ENCODE measurements at places on chromosomes 1 and 21.

DNA sequence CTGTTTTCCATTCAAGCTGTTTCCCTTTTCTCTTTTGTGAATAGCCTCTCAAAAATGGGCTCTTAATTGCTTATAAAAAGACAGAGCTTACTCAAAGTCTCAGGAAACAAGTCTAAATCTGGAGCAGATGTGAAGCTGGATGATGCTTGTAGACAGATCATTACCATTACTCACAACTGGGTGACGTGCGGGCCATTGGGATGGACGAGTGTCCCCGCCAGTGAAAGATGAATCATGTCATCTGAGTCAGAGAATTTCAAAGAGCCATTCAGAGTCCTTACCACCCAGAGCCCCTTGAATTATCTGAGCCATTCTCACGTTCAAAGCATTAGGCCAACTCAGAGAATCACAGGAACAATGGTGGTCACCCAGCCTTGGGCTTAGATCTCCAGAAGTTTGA is 134.6 kb downstream of the HUNK start:
- DNase-seq: no peak

DNA sequence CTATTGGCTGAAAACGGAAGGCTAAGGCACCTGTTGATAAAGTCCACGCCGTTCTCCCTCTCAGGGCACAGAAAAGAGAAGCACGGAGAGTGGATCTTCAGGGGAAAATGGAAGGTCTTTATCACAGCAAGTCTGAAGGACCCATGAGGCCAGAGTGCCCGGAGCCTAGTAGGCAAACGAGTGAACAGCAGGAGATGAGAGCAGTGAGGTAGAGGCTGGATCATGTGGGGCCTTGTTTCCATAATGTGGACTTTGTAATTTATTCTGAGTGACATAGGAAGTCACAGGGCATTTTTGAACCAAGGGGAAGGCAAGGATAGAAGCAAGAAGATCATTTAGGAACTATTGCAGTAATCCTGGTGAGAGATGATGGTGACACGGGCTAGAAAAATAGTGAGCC is 287.2 kb upstream of the NRIP1 start:
- no peak for DNase-seq

- no peak for DNase-seq
Observed at GRCh38 chr1:22616571-22616970, 19.9 kb upstream of the C1QA start.

DNA sequence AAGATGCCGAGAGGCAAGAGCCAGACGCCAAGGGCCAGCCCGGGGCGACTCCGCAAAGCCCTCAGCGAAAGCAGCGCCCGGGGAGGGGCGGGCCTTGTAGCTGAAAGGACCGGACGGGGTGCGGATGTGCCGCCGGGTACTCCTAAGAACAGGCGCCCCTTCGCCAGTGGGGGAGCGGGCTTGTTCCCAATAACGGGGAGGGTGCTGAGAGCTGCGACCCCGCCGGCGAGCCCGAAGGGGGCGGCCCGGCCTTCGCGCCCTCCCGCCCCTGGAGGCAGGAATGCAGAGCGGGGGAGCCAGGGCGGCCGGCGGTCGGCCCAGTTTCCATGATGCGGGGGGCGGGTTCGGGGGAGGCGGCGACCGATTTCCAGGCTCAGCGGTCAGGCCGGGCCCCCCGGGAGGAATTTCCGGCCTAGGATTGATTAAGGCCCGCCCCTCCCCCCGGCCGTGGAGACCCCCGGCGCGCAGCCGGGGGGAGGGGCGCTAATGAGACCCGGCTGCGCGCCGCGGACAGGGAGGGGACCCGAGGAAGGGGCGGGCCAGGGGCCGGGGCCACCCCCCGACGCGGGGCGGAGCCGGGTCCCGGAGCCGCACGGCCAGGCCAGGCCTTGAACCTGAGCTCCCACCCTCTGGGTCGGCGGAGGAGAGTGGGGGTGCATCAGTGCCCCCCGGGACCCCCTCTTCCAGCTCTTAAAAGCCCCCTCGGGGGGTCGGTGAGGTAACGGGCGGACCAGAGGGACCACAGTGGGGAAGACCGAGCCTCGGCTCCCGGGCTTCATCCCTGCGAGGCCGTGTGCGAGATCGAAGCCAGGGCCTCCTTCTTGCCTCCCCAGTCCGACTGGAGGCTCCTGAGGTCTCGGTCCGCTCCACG is 898 bp upstream of the TMEM200B start:
- DNase-seq: peak; percentile 47

DNA sequence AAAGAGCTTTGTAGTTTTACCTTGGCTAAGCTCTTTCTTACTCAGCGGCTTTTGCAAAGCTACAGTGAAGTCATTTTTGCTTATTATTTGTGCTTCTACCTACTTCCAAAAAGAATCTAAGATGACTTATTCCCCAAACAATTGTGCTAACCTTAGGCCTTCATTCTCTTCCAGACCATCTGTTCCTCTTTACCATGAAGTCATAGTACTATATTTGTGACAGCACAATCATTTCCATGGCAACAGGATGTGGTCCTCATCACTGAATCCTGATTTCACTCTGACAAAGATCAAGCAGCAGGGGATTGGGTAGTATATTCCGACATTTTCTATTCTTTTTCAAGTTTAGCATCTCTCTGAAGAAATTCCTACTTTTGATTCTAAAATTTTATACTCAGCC is 24.8 kb upstream of the NMNAT2 start:
- peak; percentile 34 for DNase-seq

DNA sequence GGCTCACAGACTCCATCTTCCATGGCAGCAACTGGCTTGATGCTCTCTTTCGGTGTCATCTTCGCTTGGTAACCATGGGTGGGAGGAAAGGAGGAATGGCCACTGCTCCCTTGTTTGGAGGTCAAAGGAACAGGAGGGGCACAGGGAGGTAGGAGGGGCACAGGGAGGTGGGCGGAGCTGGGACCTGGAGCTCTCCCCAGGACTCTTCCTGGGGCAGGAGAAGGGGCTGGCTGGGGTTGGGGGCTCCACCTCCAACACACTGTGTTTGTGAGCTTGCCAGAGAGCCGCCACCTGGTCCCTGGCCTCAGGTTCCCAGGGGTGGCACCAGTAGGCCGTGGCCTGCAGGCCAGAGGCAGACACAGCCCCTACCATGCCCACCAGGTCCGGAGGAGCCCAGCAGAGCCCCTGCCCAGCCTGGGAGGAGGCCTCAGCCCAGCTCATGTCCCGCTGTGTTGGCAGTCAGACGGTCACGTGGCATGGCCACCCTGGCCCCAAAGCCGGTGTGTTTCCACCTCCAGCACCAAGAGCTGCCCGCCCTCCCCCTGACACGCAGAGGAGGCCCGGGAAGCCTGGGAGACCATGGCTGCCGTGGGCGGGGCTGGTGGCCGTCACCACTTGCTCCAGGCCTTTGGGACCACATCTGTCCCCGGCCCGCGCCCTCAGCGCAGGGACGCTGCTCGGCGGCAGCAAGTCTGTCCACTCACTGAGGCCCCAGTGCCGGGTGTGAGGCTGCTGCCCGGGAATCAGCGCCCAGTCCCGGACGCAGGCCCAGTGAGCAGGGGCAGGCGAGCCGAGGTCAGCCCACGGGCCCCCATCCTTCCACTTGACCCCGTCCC is 73.9 kb downstream of the MORN1 start:
- no peak for DNase-seq

- DNase-seq: no peak
Observed at GRCh38 chr1:206736878-206737728, 33.5 kb upstream of the IL19 start.

GRCh38 chr1:225888289-225888897 is 553 bp downstream of the LEFTY1 start:
- DNase-seq: no peak

GRCh38 chr1:67838180-67838910 is 5.1 kb upstream of the GNG12 start:
- no peak for DNase-seq

GRCh38 chr1:17340358-17340757 is 31.6 kb upstream of the PADI6 start:
- DNase-seq: no peak

DNA sequence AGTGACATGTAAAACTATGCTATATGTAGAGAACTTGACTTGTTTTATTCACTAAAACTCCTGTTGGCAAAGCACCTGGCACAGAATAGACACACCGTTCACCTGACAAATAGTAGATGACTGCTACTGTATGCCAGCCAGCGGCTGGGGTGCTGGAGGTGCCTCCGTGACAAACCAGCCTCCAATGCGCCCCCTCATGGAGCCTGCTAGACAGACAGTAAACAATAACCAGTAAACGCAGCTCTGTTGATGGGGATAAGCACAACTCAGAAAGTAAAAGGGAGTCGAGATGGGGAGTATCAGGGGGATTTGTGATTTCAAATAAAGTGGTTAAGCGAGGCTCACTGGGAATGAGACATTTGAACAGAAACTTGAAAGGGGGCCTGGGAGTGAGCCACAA is 107.2 kb downstream of the PRDM2 start:
- DNase-seq: peak; percentile 26

GRCh38 chr1:15915991-15916390 is 59.9 kb downstream of the ZBTB17 start:
- no peak for DNase-seq

DNA sequence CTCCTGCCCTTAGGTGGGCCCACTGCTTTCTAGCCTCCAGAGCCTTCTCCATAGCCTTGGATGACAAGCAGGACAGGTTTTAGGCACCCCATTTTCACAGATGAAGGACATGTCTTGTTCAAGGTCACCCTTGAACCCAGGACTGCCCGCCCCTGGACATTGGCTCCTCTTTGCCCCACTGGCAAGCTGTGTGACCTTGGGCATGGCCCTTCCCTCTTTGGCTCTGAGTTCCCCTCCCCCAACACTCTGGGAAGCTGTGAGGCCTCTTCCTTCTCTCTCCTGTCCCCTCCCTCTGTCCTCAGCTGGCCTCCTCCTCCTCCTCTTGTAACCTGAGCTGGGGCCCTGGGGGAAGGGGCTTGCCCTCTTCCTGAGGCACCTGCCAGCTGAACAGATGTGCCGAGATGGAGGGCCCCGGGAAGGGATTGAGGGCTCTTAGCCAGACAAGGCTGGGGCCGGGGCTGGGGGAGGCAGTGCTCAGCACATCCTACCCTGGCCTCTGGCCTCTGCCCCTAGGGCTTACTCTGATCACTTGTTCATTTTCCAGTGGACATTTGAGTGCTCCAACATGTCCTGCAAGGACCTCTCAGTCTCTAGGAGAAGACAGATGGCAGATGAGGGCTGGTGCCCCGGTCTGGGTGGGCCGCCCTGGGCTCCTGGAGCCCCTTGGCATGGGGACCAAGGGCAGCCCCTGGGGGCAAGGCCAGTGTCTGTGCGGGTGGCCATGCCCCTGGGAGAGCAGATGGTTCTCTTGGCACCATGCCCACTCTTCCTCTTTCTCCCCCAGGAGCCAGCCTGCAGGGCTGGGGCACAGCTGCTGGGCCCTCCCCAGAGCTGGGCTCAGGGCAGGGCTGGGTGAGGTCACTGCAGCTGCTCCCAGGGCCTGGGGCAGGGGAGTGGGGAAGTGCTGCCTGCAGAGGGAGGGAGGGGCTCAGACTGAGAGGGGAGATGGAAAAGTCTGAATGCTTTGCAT is 10.7 kb downstream of the FOXO6 start:
- peak; percentile 98 for DNase-seq

- DNase-seq: no peak
Observed at GRCh38 chr1:23434260-23434775, 9.8 kb upstream of the TCEA3 start.

- no peak for DNase-seq
Observed at GRCh38 chr1:29901624-29902325, 665.5 kb downstream of the PTPRU start.

- DNase-seq: no peak
Observed at GRCh38 chr1:184461321-184461720, 74.5 kb downstream of the C1orf21 start.

GRCh38 chr1:112995890-112996289 is 39.9 kb upstream of the SLC16A1 start:
- DNase-seq: peak; percentile 58

GRCh38 chr1:160219062-160219929 is 14.1 kb downstream of the PEA15 start:
- peak; percentile 81 for DNase-seq

- no peak for DNase-seq
Observed at GRCh38 chr1:116674751-116675150, 7.2 kb upstream of the IGSF3 start.

DNA sequence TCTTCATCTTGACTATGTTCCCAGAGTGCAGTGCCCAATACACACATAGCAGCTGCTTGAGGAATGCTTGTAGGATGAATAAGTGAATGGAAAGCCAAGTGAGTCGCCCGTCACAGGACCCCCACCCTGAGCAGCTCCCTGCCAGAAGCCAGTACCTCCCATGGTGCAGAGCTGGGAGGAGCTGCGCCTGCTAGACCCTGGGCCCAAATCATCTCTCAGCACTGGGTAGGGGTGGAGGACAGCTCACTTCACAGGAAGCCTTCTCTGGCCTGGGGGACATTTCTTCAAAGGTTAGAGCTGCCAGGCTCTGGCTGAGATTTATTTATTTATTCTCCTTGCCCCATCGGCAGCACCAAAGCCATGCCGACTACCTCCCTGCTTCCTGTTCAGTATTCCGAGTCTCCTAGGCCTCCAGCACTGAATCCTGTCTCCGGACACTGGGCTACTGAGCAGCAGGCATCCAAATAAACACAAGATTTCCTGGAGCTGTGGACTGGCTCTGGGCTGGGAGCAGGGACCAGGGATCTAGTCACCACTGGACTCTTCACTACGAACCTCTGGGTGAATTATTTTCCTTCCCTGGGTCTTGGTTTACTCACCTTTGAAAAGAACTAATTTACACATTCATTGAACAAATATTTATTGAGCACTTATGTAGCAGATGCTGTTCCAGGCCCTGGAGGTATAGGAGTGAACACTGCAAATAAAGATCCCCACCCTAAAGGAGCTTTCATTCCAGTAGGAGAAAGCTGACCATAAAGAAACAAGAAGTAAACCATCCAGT is 187.7 kb downstream of the TRABD2B start:
- no peak for DNase-seq

GRCh38 chr1:33097762-33098161 is 16.8 kb downstream of the AZIN2 start:
- DNase-seq: no peak

- DNase-seq: no peak
Observed at GRCh38 chr1:48793863-48794262, 17.2 kb upstream of the BEND5 start.

- peak; percentile 61 for DNase-seq
Observed at GRCh38 chr1:210445485-210445884, 116.8 kb downstream of the HHAT start.

DNA sequence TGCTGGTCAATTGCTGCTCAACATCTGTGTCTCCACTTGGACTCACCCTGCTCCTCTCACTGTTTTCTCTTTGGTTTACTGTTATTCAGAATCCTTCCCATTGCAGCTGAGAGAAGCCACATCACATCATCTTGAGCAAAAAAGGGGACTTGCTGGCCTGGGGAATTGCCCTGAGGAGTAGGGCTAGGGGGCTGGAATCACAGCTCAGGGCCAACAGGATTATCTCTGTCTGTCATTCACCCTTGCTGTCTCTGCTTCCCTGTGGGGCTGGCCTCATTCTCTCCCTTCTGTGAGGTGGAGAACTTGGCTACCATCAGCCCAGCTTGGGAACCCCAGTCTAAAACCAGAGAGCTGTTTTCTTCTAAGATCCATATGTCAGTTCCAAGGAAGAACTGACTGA is 140.7 kb upstream of the WNT4 start:
- no peak for DNase-seq

Data from myocyte (in vitro differentiated cells).